GOT3 (cell line): ENCODE measurements at places on chromosomes 5 and 9.

- DNase-seq: no peak
Observed at GRCh38 chr9:135081264-135081660, 6.2 kb upstream of the OLFM1 start.

GRCh38 chr5:77774981-77775789 is 954 bp downstream of the TBCA start:
- DNase-seq: no peak

- DNase-seq: no peak
Observed at GRCh38 chr5:138641547-138642298, 66.5 kb upstream of the HSPA9 start.

DNA sequence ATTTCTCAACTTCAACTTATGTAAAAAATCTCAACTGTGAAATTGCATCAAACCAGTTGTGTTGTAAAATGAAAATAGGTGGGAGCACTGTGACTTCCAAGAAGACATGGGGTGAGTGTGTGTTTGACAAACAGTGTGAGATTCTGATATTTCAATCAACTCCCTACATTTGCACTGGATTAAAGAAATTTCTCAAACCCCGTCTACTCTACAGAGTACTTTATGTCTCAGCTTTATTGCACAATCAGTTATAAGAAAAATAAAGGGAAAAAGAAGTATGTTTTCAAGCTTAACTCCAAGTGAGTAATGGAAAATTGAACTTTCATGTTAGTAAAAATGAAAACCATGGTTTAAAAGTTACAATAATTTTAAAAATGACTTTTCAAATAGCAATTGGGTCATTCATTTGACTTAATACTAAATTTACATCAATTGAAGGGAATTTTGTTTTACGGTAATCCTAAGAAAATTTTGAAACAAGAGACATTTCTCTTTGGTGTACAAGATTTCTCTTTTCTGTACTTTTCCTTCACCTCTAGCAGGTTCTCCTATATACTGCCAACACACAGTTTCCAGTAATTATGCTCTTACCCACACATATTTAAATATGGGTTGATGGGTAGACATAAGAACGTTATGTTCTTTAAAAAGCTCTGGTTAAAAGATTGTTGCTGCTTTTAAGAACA is 80.3 kb downstream of the CDO1 start:
- no peak for DNase-seq

DNA sequence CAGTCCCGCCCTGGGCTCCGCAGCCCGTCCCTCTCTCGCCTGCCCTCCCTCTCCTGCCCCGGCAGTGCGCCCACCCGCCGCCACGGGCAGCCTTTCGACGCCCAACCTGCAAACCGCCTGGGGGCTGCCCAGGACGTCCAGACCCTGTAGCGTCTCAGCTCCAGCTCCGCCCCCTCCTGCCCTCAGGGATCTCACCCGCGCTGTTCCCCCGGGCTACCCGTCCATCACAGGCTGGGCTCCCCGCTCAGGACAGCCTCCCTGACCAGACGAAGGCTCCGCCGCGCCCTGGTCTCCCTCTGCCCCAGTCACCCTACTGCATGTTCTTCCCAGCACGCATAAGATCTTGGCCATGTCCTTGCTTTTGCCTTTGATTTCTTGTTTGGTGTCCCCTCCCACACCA is 1.4 kb downstream of the RASGEF1C start:
- no peak for DNase-seq

GRCh38 chr5:91296674-91297143 is 86.4 kb downstream of the ARRDC3 start:
- no peak for DNase-seq

DNA sequence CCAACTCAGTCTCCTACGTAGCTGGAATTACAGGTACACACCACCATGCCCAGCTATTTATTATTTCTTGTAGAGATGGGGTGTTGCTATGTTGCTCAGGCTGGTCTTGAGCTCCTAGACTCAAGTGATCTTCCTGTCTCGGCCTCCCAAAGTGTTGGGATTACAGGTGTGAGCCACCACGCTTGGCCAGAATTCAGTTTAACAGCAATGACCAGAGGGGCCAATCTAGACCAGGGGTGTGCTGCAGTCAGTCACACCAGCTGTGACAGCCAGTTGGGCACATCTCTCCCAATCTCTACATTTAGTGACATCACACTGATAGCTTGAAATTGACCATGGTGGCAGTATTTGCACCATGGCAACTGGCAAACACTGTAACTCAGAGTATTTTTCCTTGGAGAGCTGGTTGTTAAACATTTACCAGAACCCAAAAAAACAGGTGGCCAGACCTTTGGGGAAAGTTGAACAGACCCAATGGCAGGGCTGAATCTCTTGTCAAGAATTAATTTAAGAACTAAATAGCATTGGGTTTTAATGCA is 67.7 kb upstream of the UBTD2 start:
- no peak for DNase-seq

DNA sequence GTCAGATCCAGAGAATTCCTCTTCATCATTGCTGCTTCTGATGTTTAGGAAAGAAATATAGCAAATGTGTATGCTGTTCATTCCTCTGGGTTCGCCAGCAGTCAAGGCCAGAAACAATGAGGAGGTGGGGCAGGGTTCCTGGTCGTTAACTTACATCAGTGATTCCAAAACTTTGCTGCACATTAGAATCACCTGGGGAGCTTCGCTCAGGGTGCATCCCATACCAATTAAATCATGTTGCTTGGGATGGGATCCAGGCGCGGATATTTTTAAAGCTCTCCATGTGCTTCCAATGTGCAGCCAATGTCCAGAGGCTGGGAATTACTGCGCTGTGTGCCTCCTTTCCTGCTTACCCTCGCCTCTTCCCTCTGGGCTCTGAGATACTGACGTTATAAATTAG is 227.9 kb upstream of the KLF9 start:
- DNase-seq: no peak

DNA sequence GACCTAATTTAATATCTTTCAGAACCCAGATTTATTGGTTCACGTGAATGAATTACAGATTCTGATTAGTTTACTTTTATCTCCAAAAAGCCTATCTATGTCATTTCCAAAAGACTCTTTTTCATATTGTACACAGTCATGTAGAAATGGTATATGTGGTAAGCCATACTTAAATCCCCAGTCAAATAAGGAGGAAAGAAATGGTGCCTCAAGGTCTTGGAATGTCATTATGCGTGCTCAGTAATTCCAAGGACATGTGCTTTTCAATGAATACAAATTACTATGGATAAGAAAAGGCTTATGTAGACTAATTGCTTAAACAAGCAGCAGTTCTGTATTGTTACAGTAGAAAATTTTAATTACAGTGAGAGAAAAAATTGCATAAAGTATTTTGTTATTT is 64.1 kb upstream of the TYRP1 start:
- DNase-seq: no peak

GRCh38 chr9:133533857-133534256 is 647 bp upstream of the ADAMTSL2 start:
- no peak for DNase-seq

GRCh38 chr5:24475101-24475500 is 169.7 kb downstream of the CDH10 start:
- no peak for DNase-seq

GRCh38 chr9:91042024-91042423 is 240.4 kb downstream of the SYK start:
- DNase-seq: no peak

- DNase-seq: no peak
Observed at GRCh38 chr5:55471468-55471867, 63.3 kb downstream of the PLPP1 start.

DNA sequence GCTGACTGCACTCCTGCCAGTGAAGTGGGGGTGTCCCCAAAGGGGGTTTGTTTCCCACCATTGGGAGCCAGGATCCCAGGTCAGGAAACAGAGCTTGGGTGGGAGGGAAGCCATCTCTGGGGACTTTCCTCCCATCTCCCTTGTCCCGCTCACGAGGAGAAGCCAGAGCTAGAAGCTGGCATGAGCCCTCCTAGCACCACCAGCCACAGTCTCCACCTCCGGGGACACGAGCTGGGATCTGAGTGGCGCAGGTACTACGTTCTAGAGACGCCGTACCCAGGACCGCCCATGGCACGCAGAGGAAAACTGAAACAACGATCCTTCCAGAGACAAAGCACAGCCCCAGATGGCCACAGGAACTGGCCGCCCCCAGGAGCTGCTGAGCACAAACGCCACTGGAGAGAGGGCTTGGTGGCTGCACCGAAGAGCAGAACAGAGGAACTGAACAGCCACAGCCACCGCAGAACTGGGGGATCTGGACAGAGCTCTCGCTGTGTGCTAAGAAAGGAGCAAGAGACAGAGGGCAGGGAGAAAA is 29.8 kb downstream of the ADAMTS2 start:
- no peak for DNase-seq

DNA sequence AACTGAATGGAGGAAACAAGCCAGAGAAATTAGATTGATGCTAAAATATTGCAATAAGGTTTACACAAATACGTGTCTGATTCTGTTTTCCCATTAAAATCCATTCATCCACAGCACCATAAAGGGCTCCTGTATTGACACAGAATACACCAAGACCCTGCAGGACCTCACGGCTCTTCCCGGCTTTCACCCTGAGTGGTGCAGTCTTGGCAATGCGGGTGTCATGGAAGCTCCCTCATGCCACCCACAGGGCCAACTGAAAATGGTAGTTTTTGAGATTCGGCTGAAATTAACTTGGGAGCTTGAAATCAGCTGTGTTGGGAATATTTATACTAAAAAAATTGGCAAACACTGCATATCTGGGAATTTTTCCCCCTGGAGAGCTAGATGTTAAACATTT is 17.3 kb upstream of the EXOC3 start:
- no peak for DNase-seq

GRCh38 chr5:115360046-115360685 is 63.7 kb upstream of the CCDC112 start:
- no peak for DNase-seq

DNA sequence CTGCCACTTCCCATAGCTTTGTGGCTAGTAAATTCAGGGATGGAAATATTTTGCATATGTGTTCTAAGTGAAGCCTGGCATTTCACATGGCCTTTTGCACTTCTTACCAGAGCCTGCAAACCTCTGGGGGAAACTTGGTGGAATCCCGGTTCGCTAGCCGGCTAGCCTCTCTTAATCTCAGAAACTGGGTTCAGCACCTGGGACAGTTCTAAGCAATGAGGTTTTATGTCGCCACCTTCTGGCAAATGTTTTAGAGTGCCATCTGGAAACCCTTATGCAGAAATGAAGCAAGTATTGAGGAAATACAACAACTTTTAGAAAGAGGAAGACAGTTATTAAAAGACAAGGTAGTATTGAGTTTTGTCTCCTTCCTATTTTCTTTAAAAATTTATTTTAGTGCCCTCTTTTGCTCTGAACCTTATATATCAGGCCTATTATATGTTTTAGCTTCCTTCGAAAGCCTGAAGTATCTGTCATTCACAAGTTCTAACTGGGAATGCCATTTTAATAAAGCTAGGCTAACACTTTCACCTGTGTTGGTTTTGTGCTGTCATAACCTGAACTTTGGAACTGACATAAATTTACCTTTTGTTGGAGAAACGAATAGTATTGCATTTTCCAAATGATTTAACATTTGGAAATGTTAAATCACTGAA is 963 bp upstream of the HTR1A start:
- DNase-seq: no peak

GRCh38 chr5:75671506-75671905 is 45.7 kb downstream of the POC5 start:
- DNase-seq: no peak

- DNase-seq: no peak
Observed at GRCh38 chr5:17177501-17178372, 39.7 kb upstream of the BASP1 start.

DNA sequence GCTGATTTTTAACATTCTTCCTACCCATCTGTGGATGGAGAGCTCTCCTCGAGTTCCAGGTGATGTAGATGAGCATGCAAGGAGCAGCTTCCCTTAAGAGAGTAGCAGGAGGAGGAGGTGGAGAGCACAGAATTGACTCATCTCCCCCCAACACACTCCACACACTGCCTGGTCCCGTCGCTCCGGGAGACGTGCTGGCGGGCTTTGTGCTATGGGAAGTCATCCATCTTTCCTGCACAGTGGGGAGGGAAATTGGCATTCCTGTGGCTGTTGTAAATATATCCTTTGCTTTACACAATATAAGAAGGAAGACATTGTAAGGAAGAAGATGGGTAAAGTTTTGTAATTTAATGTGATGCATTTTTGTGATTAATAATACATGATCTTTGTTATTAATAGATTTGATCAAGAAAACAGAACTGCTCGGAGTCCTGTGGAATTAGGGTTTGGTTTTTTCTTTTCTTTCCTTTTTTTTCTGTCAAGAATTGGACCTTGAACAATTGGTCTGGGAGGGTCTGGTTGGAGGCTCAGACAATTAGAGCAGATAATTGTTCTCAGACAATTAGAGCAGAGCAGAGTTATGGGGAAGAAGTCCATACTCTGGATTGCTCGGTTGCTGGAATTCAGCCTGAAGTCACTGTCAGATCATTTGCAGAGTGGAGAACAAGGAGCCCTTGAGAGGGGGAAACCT is 297.8 kb downstream of the GADD45G start:
- no peak for DNase-seq

DNA sequence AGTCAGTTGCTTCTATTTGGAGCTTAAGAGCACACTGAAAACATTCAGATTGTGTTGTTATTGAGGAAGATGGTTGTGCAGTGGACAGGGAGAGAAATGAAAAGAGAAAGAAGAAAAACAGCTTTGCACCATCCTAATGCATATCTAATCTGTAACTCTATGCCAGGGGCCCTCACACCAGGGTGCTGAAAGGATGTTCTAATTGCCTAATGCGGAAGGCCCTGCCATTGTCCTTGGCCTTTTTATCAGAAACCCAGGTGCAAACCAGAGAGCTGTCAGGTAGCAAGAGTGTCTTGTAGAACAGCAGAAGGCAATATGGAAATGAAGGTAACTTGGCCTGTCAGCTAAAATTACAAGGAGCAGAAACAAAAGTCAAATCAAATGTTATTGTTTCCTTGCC is 384.5 kb upstream of the PIK3R1 start:
- DNase-seq: no peak

DNA sequence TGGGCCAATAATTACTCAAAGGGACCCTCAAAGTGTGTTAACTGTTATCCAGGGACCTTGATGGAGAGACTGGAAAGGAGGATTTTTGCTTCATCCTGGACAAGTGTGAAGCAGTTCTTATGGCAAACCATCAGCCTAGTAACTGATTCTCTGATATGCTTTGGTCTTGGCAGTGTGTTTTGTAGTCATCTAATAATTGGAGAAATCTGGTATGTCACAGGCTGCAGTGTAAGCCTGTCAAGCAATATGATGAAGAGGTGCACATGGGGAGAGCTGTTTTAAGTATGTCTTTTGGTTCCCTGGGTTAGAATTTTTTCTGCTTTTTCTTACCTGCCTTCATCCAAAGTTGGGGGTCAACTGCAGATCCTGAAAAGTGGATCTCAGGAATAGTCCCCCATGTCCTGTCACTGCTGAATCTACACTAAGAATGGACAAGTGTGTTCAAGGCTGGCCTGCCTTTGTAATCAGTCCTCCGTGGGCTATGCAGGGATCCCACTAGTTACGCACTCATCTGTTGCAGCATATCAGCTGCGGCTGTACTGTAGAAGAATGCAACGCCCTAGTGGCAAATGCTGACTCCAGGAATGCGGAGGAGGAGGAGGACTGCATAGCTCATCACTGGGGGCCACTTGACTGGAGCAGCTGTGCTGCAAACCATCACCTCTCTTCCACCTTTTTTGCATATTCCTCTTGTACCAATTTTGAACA is 1.9 kb downstream of the SPTAN1 start:
- DNase-seq: no peak
